Hepatocyte (in vitro differentiated cells): ENCODE measurements at places on chromosomes 11 and 22. TPM values are rescaled to one million over a fixed set of nuclear protein-coding genes. Genes with fewer than 3 reads are reported as not detected.
A peak's percentile ranks its signal among the peaks of the same experiment; 100 is the strongest.

- H3K27me3 ChIP-seq: peaks cover 46% of the 10 kb centered on the region
- DNase-seq: peak; percentile 81
- H3K4me1 ChIP-seq: peaks cover 10% of the 10 kb centered on the region
These were observed 22.6 kb downstream of the RTN4RL2 start for GRCh38 chr11:57482782-57483561.

GRCh38 chr22:23888615-23889401, 5.4 kb upstream of the MIF start:
- no peaks in the 10 kb centered on the region for H3K36me3 ChIP-seq
- H3K27ac ChIP-seq: peak overlapping the region; percentile 58
- DNase-seq: no peak
- H3K4me3 ChIP-seq: no peak overlapping the region
- peaks cover 8% of the 10 kb centered on the region for H3K4me1 ChIP-seq

- no peaks in the 10 kb centered on the region for H3K27me3 ChIP-seq
- H3K27ac ChIP-seq: peak overlapping the region; percentile 95
- peak; percentile 25 for DNase-seq
- peak overlapping the region; percentile 73 for H3K4me3 ChIP-seq
- peaks cover 47% of the 10 kb centered on the region for H3K4me1 ChIP-seq
- H3K36me3 ChIP-seq: no peaks in the 10 kb centered on the region
These were observed 1.6 kb downstream of the CD59 start for GRCh38 chr11:33734441-33735270.

- H3K4me3 ChIP-seq: no peak overlapping the region
- H3K4me1 ChIP-seq: peaks cover 3% of the 10 kb centered on the region
These were observed 20.6 kb downstream of the BCO2 start for GRCh38 chr11:112195951-112196351.

CD3D gene
- polyA plus RNA-seq: 1.8 and 3.6 TPM in 2 replicates

MIF gene
- polyA plus RNA-seq: 2,070 and 2,177 TPM in 2 replicates

PANX2 gene
- polyA plus RNA-seq: 0.44 and 1.2 TPM in 2 replicates

OR52N4 gene
- not detected in 2 replicates for polyA plus RNA-seq
